Natural killer cell treated with Interleukin-12 subunit alpha and Interleukin-12 subunit beta and Interleukin-15 and Interleukin-18, amount 100 ng/mL, for 72 hours (primary cell): ENCODE measurements at places on chromosomes 5 and 9.

DNA sequence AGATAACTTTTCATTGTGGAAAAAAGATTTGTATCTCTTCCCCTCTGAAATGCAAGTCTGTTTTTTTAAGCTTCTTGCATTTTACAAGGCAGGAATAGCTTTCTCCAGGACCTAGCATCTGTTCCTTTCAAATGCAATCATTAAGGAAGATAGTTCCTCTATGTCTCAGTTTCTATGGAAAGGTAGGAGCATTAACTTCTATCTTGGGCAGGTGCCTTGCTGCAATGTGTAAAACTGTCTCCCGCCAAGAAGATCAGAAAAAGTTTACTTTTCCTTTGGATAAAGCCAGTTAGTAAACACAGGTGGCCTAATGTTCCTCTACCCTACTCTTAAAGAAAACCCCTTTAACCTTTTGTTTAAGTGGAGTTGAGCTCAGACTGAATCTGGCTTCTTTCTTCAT is 560.6 kb upstream of the CYLC2 start:
- no peak overlapping the region for H3K4me3 ChIP-seq
- no peak overlapping the region for H3K27ac ChIP-seq
- H3K4me1 ChIP-seq = no peaks in the 10 kb centered on the region
- no peaks in the 10 kb centered on the region for H3K36me3 ChIP-seq
- H3K27me3 ChIP-seq = no peaks in the 10 kb centered on the region

DNA sequence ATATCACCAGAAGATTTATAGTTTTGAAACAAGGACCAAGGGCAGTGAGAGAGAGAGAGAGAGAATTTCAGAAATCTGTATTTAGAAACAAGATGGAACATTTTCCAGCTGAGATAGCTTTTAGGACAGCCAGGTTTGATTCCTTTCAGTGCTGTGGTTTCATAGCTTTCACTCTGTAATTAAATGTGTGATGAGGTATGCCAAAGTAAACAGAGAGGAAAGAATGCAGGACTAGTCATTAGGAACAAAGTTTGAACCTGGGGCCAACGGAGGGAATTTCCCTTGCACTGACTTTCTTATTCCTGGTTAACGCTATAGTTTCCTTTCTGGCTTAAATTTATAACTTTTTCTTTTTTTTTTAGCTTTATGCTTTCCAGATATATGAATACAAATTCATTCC is 10.0 kb upstream of the CCL28 start:
- H3K4me1 ChIP-seq = no peaks in the 10 kb centered on the region
- no peaks in the 10 kb centered on the region for H3K36me3 ChIP-seq
- H3K27ac ChIP-seq = no peak overlapping the region
- peaks cover 15% of the 10 kb centered on the region for H3K27me3 ChIP-seq
- DNase-seq = no peak

GRCh38 chr5:64286381-64286780 is 120.7 kb downstream of the RNF180 start:
- H3K4me3 ChIP-seq = no peak overlapping the region
- no peak overlapping the region for H3K27ac ChIP-seq
- H3K36me3 ChIP-seq = peaks cover 25% of the 10 kb centered on the region
- DNase-seq = no peak

DNA sequence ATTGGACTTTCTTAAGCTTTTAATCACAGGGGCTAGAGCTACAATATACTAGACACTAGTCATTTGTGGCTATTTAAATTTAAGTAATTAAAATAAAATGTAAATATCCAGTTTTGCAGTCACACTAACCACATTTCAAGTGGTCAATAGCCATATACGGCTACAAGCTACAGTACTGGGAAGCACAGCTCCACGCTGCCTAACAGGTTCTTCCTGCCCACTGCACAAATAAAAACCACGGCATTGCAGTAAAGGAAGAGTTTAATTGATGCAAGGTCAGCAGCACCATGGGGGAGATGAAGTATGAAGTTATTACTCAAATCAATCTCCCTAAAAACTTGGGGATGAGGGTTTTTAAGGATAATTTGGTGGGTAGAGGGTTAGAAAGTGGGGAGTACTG is 134.1 kb downstream of the LURAP1L start:
- no peaks in the 10 kb centered on the region for H3K4me1 ChIP-seq
- H3K36me3 ChIP-seq = peaks cover 5% of the 10 kb centered on the region
- no peak for DNase-seq
- no peak overlapping the region for H3K27ac ChIP-seq

DNA sequence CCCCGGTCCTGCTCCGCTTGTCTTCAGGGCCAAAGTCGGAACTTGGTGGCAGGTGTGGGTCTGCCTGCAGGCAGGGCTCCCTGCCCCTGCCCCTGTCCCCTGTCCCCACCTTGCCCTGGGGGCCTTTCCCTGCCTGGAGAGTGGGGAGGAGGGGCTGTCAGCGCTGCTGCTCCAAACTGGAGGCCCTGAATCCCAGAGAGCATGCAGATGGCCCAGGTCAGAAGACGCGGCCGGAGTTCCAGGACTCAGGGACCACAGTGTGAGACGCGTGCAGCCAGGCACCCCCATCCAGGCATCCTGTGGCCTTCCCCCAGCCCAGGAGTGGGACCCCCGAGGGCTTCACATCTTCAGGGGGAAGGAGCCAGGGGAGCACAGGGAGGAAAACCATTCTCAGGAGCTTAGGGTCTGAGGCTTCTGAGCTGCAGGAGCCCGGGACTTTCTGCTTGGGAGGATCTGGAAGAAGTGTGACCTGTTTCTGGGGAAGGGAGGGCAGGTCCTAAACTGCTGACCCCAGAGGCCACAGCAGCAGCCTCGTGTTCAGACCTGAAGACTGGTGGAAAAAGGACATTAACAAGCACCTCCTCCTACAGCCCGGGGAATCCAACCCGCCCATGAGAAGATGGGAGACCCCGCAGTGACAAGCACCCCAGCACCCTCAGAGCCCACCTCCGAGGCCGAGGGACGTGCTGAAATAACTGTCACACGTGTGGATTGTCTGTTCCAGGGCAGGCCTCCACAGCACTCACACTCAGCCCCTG is 38.0 kb downstream of the RASGEF1C start:
- no peaks in the 10 kb centered on the region for H3K36me3 ChIP-seq
- no peak overlapping the region for H3K4me3 ChIP-seq
- no peak overlapping the region for H3K27ac ChIP-seq
- no peak for DNase-seq

GRCh38 chr9:74691058-74691457 is 193.9 kb downstream of the RORB start:
- no peak overlapping the region for H3K4me3 ChIP-seq
- no peaks in the 10 kb centered on the region for H3K36me3 ChIP-seq
- H3K27ac ChIP-seq = no peak overlapping the region

GRCh38 chr5:143920772-143921171 is 108.8 kb downstream of the HMHB1 start:
- H3K27ac ChIP-seq = no peak overlapping the region
- no peak overlapping the region for H3K4me3 ChIP-seq
- H3K4me1 ChIP-seq = no peaks in the 10 kb centered on the region

GRCh38 chr5:135643881-135644766 is 65.3 kb upstream of the CXCL14 start:
- peaks cover 6% of the 10 kb centered on the region for H3K27me3 ChIP-seq
- DNase-seq = no peak

GRCh38 chr9:629146-629545 is 212.4 kb upstream of the DMRT1 start:
- no peak overlapping the region for H3K4me3 ChIP-seq
- H3K27ac ChIP-seq = peak overlapping the region; percentile 37
- H3K27me3 ChIP-seq = no peaks in the 10 kb centered on the region
- DNase-seq = no peak
- peaks cover 12% of the 10 kb centered on the region for H3K4me1 ChIP-seq

GRCh38 chr5:67678594-67678993 is 482.0 kb upstream of the CD180 start:
- peaks cover 5% of the 10 kb centered on the region for H3K27me3 ChIP-seq
- DNase-seq = no peak
- H3K4me1 ChIP-seq = no peaks in the 10 kb centered on the region
- H3K4me3 ChIP-seq = no peak overlapping the region

GRCh38 chr5:129356846-129357245 is 103.3 kb upstream of the ADAMTS19 start:
- H3K36me3 ChIP-seq = no peaks in the 10 kb centered on the region
- no peak for DNase-seq
- no peaks in the 10 kb centered on the region for H3K4me1 ChIP-seq
- H3K27me3 ChIP-seq = no peaks in the 10 kb centered on the region
- H3K27ac ChIP-seq = no peak overlapping the region

DNA sequence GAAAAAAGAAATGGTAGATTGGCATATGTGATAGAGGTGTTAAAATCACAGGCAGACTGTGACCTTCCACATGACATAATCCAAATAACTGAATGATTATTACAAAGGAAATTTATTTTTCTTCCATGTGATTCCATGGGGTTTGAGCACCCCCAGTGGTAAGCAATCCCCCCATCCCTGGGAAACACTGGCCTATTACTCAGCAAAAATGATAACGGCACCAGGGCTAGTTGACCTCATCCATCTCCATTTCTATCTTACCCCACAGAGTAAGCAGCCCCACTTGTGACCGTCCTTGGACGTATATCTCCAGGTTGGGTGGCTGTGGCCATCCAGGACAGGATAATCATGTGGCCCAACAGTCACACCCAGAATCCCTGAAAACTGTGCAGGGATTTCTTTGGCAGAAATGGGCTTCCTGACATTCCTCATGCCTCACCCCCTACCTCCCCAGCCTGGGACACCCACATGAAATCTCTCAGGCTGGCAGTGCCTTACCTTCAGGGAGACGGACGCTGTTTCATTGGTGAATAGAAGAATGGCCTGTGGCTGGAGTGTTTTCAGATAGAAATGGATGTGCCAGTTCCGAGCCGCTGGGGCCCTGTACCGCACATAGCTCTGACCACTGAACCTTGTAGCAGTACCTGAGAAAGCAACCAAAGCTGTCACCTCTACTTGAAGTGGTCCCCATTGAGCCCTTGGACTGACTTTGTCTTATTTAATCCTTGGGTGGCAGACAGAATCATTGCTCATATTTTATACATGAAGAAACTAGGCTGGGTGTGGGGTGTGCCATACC is 69.9 kb downstream of the SLC36A1 start:
- no peaks in the 10 kb centered on the region for H3K36me3 ChIP-seq
- no peaks in the 10 kb centered on the region for H3K27me3 ChIP-seq
- no peak overlapping the region for H3K4me3 ChIP-seq
- H3K4me1 ChIP-seq = no peaks in the 10 kb centered on the region

DNA sequence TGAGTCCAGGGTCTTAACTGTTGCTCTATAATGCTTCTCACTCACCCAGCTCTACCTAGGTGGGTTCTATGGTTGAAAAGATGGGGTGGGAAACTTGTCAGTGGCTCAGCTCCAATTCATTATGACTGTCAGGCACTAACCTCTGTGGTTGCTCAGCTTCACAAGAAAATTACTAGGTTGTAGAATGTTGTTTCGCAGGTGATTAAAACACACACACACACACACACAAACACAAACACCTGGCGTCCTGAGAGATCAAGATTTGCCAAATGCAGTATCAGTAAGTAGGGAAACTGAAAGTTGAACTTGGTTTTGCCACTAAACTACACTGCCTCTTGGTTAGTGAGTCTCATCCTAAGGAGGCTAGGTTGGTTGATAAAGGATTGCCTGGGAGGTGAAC is 2.8 kb downstream of the MCCC2 start:
- DNase-seq = no peak
- peaks cover 38% of the 10 kb centered on the region for H3K4me1 ChIP-seq
- peaks cover 12% of the 10 kb centered on the region for H3K36me3 ChIP-seq
- no peaks in the 10 kb centered on the region for H3K27me3 ChIP-seq
- H3K4me3 ChIP-seq = peak overlapping the region; percentile 91

- H3K36me3 ChIP-seq = peaks cover 3% of the 10 kb centered on the region
- no peak overlapping the region for H3K27ac ChIP-seq
- H3K27me3 ChIP-seq = no peaks in the 10 kb centered on the region
- no peak overlapping the region for H3K4me3 ChIP-seq
- no peaks in the 10 kb centered on the region for H3K4me1 ChIP-seq
- DNase-seq = no peak
Observed at GRCh38 chr5:166045961-166046360, 2245.5 kb upstream of the WWC1 start.

GRCh38 chr5:111072949-111073682 is 1.6 kb downstream of the TSLP start:
- DNase-seq = peak; percentile 72
- no peak overlapping the region for H3K27ac ChIP-seq
- peaks cover 5% of the 10 kb centered on the region for H3K4me1 ChIP-seq
- H3K27me3 ChIP-seq = peaks cover 63% of the 10 kb centered on the region
- peaks cover 13% of the 10 kb centered on the region for H3K36me3 ChIP-seq

DNA sequence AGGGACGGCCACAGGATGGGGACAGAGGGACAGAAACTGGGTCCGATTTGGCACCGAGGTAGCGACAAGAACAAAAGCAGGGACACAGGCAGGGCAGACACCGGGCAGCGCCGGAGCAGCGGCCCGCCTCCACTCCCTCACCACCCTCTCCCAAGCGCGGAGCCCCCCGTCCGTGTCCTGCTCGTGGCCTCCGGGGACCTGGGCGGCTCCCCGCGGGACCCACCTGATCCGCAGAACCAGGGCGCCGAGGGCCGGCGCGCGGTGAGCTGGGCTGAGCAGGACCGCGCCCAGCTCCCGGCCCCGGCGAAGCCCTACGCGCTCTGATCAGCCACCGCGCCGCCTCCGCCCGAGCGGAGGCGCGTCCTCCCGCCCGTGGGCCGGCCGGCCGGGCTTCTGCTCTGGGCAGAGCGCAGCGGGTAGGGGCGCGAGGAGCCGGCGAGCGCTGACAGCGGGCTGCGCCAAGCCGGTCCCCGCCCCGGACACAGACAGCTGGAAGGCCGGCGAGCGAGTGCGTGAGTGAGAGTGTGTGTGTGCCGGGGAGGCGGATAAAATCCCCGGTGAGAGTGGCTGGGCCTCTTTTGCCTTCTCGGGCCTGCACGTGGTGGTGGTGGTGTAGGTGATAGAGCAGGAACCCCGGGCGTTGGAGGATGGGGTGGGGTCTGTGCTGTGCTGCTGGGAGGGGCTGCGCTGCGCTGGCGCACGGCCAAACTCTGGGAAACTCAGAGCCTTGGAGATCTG is at the start of gene GGTA1:
TSS of gene GGTA1 (minus strand) at position 418 of the 738 bp plus-strand sequence. CDS start 31,922 bp downstream, outside the sequence.
- H3K4me1 ChIP-seq = peaks cover 14% of the 10 kb centered on the region
- H3K36me3 ChIP-seq = no peaks in the 10 kb centered on the region
- no peak for DNase-seq
- peaks cover 52% of the 10 kb centered on the region for H3K27me3 ChIP-seq
- no peak within 1 kb of the TSS for H3K27ac ChIP-seq
- H3K4me3 ChIP-seq = peak within 1 kb of the TSS; percentile 69

- H3K4me1 ChIP-seq = no peaks in the 10 kb centered on the region
- H3K4me3 ChIP-seq = no peak overlapping the region
- H3K36me3 ChIP-seq = peaks cover 6% of the 10 kb centered on the region
- no peaks in the 10 kb centered on the region for H3K27me3 ChIP-seq
Observed at GRCh38 chr9:23765561-23765960, 60.5 kb downstream of the ELAVL2 start.

- no peaks in the 10 kb centered on the region for H3K36me3 ChIP-seq
- H3K4me3 ChIP-seq = no peak overlapping the region
- H3K27ac ChIP-seq = no peak overlapping the region
Observed at GRCh38 chr5:163089926-163090325, 347.5 kb upstream of the CCNG1 start.

- H3K4me3 ChIP-seq = no peak overlapping the region
- no peaks in the 10 kb centered on the region for H3K4me1 ChIP-seq
- no peak overlapping the region for H3K27ac ChIP-seq
- H3K36me3 ChIP-seq = no peaks in the 10 kb centered on the region
- no peaks in the 10 kb centered on the region for H3K27me3 ChIP-seq
- no peak for DNase-seq
Observed at GRCh38 chr5:17143335-17143734, 74.1 kb upstream of the BASP1 start.
